ENCODE measurements at places on chromosomes 16 and 17.

DNA sequence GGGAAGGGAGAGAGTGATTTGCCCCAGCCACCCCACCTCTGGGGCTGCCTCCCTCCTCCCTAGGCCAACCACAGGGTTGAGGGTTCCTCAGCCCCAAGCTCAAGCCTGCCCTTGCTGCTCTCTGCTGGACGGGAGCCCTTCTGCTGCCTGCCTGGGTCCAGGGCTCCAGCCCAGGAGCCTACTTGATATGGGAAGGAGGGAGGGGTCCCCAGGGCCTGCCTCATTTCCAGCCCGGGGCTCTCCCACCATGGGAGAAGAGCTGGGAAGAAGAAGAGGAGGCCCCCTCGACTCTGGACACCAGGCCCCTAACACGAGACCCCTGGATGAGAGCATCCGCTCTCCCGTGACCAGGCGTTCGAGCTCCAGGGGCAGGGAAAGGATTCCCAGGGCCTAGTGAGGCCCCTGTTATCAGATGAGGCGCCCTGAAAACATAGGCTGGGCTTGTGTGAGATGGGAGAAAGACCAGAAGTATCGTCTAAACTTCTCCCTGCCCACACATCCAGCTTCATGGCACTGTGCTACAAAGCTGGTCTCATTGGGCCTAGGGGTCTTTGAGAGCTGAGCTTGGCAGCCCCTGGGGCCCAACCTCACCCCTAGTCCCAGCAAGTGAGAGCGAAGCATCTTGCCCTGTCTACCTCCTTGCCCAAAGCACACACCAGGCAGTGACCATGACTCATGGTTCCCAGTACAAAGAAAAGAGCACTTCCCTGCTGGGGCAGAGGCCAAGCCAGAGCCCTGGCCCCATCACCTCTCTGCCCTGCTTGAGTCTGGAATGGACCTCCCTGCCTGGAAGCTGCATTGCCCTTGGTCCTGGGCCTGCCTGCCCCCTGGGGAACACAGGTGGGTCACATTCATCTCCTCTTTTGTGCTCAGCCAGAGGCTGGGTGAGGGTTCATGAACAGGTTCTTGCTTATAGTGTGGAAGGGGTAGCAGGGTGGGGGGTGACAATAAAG, 987 bp downstream of the SLC16A5 start:
- no peak for DNase-seq

DNA sequence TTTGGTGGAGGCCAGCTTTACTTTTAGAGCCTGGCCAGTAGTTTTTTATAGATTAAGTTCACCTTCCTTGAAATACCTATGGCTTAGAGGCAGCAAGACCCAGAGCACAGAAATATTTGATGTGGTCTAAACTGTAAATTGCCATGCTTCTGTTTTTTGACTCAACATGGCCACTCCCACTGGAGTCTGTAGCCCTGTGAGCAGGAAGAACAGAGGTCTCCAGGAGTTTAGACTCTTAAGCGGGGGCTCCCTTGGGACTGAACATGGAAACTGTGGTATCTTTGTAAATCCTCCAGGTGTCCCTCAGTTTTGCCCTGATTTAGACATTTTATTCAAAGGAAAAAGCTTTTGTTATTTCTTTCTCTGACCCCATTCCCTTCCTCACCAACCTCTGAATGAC, 145.6 kb downstream of the FTO start:
- peak; percentile 3 for DNase-seq

DNA sequence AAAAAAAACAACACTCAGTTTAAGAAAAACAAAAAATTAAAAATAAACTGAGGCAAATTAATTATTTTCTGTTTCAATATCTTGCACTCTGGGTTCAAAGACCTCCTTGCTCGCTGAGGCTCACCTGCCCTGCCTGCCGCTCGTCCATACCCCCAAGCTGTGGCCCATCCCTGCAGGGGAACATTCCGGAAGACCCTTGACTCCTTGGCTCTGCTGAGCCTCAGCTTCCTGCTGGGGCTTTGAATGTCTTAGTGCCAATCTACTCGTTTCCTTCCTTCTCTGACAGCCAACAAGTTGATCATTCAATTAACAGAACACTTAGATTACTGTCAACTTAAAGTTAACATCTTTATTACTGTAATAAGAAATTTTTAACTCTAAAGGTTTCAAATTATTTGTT, 24.3 kb downstream of the G6PC1 start:
- DNase-seq, result no peak

DNA sequence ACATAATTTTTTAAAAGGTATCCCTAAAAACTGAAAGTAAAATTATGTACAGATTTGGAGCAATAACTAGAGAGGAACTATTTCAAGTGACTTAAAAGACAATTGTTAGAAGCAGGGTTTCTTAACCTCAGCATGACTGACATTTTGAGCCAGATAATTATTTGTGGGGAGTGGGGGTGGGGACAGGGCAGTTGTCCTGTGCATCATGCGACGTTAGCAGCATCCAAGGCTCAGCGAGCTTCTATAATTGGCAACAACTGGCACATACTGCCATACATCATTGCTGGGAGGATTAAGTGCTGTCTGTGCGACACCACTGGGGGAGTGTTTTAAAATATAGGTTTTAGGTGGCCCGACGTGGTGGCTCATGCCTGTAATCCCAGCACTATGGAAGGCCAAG, 27.1 kb downstream of the GABARAPL2 start:
- DNase-seq, result peak; percentile 49

- DNase-seq, result no peak
These were observed 96.8 kb upstream of the CLEC3A start for GRCh38 chr16:77925531-77925930.

DNA sequence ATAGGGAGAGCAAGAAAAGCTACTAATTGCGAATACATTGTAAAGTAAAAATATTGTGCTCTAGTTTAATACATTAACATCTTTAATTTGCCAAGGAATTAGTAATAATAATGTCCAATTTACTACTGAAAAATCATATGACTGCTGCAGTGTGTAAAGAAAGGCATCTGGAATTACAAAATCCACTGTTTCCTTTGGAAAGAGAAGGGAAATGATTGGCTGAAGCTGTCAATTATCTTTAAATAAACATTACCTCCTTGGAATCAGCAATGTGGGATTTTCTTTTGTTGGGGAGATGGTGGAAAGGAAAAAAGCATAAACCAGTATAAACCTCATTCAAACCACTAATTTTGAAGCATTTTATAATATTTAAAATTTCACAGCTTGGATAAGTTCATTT, 276.0 kb downstream of the MAP2K6 start:
- no peak for DNase-seq

- no peak for DNase-seq
These were observed 95.2 kb upstream of the CIBAR2 start for GRCh38 chr16:85207357-85207921.

- no peak for DNase-seq
These were observed 56.6 kb upstream of the BCAR1 start for GRCh38 chr16:75308011-75308410.

GRCh38 chr17:61337290-61337689, 62.4 kb upstream of the TBX2 start:
- DNase-seq, result no peak

GRCh38 chr16:53775106-53775820, 71.3 kb downstream of the FTO start:
- DNase-seq, result no peak

GRCh38 chr17:51590071-51590656, 329.8 kb downstream of the UTP18 start:
- DNase-seq, result peak; percentile 30

DNA sequence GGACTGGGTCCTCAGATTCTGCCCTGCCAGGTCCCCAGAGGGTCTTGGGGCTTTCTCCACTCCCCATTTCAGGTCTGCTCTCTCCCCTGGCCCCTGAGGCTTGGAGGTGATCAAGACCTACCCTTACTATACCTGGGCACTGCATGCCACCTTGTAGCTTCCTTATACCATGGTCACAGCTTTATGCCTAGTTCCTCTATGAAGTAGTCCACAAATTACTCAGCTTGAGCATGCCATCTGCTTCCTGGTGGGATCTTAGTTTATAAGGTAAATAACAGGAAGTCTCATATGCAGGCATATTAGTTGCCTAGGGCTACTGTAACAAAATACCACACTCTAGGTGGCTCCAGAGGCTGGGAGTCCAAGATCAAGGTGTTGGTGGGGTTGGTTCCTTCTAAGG, 11.0 kb upstream of the PMFBP1 start:
- DNase-seq, result no peak

DNA sequence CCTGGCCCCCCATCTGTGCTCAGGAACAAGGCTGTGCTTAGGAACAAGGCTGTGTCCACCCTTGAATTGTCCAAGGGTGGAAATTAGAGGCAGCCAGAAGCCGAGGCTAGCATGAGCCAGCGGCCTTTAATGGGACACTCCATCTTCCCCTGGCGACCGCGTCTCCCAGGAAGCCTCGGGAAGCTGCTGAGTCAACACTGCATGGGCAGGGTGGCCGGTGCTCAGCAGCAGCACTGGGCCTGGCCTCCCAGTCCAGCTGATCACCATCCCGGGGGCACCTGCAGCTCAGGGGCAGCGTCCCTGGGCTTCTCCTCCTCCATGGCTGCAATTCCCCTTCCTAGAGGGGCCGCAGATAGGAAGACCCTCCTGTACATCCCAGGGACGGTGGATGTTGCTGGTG, 180.8 kb downstream of the ENGASE start:
- no peak for DNase-seq

GRCh38 chr17:55451203-55451641, 29.6 kb upstream of the MMD start:
- DNase-seq, result peak; percentile 56

DNA sequence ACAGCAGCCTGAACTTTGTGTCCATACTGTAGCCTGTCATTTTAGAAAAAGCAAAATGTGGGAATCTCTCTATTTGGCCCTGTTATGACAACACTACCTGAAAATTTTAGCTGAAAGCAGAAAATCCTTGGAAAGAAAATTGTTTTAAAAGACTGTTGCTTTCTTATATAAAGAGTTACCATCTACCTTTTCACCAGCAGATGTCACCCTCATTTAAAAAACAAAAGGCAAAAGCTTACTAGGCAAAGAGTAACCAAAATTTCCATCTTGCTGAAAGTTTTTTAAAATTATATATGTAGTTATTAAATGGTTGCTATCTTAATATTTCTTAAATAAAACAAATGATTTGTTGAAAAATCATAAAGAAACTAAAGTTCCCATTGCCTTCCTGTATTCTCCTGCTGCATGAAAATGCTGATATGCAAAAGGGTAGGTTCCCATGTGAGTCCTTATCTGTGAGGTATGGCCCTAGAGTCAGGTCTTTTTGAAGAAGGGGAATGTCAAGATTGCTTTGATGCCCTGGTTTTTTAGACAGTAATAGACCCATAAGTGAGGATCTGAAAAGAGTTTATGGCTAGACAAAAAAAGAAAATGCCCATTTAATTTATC, 61.0 kb downstream of the TNRC6C start:
- DNase-seq, result peak; percentile 39

GRCh38 chr16:67016681-67017420, 12.1 kb upstream of the CBFB start:
- no peak for DNase-seq

DNA sequence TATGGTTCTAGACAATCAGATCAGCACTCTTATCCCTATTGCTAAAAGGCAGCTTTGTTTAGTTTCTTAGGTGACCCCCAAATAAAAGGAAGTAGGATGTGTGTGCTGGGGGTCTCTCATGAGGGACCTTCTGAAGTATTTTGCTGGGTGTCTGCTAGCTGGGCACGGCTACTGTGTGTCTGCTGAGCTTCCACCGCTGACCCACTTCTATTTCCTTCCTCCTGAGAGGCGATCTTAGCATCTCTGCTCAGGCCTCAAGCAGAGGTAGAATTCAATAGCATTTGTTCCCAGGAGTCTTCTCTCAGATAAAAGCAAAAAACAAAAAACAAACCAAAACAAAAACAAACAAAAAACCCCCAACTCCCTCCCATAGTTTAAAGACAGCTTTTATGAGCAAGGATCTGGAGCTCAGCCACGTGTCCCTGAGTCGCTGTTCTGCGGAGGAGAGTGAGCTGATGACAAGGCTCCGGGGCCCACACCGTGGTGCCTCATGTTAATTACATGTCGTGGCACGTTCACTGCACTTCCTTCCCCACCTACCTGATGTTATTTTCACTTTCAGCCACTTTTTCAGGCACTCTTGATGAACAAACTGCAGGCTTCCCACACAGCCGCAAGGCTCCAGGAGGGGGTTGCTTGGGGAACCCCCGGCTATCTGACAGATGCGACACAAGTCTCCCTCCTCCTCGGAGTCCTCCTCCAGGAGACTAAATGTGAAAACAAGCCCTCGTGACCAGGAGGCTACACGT, 83.5 kb downstream of the MARCHF10 start:
- no peak for DNase-seq

GRCh38 chr17:4258867-4259266, 4.9 kb downstream of the ANKFY1 start:
- DNase-seq, result no peak

DNA sequence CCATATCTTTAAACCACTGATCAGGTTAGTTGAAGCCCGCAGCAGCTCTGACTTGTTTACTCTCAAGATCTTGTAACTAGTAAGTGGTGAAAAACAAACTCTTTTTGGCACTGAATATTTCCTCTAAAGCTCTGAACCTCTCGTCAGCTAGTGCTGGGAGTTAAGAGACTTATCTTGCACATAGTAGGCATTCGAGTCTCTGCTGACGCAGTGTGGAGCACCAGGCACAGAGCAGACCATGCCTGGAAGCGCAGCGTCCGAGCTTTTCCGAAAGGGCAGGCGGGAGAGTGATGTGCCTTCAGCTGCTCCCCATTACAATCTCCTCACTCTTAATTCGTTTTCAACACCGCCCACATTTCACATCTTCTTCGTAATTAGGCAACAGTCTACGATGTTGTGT, 63.0 kb downstream of the SMG6 start:
- no peak for DNase-seq

GRCh38 chr17:67602974-67603373, 114.8 kb upstream of the NOL11 start:
- DNase-seq, result peak; percentile 66

DNA sequence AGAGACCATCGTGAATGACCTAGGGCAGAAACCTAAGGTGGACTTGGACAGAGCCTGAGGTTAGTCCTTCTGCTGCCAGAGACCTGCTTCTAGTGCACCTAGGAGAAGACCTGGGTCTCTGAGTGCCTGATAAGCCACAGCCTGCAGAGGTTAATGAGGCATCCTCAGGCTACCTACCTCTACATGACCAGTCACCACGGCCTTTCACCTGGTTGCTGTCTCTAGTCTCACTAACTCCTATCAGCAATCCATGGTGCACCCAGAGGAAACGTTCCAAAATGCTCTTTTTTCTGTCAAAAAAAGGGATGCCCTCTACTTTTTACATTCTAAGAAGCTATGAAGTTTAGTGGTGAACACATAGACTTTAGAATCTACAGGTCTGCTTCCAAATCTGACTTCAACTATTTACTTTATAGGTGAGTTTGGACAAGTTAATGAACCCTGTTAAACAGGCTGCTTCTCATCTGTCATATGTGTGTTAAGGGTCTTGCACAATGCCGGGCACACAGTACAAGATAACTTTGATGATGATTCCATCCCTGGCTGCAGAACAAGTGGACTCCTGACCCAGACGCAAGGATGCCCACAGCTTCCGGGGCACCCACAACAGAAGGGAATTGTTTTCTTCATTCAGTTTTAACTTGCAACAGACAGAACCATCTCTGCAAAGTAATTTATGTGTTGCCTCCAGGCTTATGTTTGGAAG, 469.9 kb upstream of the CDH5 start:
- no peak for DNase-seq
